ENCODE measurements at places on chromosomes 3 and 15.

- DNase-seq: no peak
Measured at GRCh38 chr3:15976524-15976923, 178.7 kb upstream of the ANKRD28 start.

- no peak for DNase-seq
Measured at GRCh38 chr3:133209871-133210550, 171.8 kb downstream of the TMEM108 start.

DNA sequence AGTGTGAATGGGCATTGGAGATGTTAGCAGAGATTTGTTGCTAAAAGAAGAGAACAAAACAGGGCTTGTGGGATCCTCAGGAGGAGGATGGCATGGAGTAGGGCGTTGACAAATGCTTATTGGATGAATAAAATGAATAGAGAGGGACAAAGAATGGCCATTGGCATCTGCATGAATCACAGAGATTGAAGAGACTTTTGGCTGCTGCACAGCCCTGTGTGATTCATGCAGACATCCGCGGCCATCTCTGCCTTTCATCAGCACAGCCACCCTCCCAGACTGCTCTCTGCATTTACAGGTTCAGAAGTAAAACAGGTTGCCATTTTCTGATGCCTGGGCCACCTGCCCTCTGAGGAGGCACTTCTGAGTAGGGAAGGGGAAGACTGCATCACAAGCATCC is 397.9 kb downstream of the EPHB1 start:
- DNase-seq: no peak

DNA sequence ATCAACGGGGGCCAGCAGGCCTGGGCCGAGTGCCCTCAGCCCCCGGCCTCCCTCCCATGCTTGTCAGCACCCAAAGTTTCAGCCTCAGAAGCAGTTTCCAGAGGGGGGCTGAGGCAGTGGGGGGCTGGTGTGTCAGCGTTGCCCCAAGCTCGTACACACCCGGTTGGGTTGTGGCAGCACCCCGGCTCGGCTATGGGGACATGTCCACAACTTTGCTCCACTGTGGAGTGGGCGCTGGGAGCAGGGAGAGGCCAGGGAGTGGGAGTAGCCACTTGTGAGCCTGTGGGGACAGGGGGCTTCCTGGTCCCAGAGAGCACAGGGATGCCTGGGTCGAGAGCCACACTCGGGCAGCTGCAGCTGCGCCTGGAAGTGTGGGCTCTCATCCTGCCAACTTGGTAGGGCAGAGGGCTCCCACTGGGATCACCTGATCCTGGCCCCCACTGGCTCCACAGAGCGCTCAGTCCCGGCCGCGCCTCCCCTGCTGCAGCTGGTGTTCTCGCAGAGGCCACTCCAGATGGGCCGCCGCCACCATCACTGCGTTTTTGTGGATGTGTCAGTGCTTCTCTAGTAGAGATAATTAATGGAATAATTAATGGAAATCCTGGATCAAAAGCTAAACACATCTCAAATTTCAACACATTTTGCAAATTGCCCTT is 75.1 kb downstream of the NR1D2 start:
- no peak for DNase-seq

DNA sequence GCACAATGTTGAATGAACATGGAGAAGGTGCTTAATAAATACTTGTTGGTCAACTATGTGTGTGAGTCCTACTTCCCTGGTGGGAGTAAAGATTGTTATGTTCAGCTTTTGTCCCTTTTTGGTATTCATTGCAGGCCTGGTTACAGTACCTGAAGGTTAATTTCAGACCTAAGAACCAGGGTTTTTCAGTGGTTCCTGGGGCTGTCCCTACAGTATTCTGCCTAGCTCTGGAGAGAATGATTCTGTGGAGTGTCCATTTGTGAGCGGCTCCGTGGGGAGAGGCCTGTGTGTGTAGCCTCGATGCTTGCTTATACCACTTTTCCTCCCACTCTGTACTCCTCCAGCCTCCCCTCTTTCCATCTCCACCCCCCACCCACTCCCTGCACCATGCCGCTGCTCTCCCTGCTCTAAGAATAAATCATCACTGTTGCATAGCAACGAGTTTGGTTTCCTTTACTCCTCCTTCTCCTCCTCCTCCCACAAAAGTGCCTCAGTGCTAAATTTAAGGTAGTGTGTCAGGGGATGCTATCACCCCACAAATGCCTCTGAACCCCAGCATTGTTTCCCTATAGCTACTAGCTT is 150.6 kb upstream of the ROPN1 start:
- no peak for DNase-seq

- no peak for DNase-seq
Measured at GRCh38 chr3:33364531-33365128, 75.6 kb downstream of the UBP1 start.

DNA sequence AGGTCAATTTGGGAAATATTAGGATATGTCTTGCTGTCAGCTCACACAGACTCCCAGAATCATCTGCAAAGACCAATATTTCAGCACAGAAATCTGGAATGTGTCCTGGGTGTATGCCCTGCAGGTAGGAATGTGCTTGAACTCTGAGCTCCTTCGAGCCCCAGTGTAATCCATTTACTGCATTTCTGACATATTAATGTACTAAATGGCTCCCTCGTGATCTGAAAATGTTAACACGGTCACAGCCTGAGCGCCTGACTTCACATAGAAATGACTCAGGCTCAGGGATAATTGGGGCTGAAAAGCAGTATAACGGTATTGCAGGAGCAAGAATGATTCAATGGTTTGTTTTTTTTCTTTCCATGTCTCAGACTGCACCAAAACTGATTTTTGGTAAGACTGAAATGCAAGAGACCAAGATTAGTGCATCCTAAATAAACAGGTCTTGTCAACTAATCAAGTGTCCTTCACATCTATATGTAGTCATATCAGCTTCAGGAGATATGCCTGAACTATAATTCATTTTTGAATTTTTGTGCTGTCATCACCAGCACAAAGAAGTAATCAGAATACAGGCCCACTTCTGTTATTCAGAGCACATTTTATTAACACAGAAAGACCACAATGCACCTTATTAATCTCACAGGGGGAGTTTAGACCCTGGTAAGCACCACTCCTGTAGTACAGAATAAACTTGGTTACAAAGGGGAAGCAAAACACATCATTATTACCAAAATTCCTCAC is 49.8 kb downstream of the DCLK3 start:
- no peak for DNase-seq

GRCh38 chr3:120449701-120450599 is 842 bp downstream of the FSTL1 start:
- DNase-seq: no peak

DNA sequence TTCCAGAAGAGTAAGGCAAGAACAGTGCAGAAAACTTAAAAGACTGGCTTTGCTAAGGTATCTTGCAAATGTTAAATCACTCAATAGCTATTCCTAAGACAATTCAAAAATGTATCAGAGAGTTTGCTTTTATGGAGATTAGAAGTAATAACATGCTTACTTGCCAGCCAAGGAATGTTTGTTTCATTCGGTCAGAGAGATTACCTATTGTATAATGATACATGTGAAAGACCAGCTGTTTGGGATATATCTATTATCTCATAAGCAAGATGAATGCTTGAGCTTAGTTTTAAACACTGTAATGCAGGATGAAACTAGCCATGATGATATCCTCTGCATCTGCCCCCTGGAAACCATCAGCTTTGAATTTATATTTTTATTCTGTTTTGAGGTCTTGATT is 70.7 kb downstream of the MAP2K5 start:
- no peak for DNase-seq

DNA sequence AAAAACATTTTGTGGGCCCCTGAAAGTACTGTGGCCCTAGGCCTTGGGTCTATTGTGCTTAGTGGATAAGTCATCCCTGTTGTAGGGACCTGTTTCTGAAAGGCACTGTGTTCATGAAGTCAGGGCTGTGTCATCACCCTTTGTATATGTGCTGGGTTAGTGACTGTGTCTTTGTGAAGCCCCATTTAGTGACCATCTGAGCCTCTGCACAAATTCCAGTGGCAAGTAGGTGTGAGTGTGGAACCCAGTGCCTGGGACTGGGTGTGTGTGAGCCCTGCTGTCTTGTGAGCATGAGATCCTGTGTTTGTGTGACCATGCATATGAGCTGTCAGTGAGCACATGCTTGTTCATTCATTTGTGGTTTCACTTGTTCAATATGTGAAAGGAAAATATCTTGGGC is 1.2 kb upstream of the HYAL1 start:
- DNase-seq: no peak

- DNase-seq: no peak
Measured at GRCh38 chr3:78749056-78749455, 1018.7 kb downstream of the ROBO1 start.

DNA sequence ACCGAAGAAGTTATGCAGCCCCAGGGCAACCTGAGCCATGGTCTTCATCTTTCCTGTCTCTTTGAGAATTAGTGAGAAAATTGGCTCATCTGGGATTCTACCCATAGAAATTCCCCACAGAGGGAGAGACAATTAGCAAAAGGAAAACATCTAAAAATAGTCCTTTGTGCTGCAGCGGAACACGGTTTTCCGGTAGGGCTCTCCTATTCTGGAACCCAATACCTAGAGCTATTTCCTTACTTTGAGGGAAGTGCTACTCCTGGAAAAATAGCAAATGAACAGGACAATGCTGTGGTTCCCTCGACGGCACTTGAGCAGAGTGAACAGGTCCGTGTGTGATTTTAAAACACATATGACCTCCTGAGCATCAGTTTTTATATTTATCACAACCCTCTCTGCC is 210.5 kb downstream of the FGF12 start:
- no peak for DNase-seq

DNA sequence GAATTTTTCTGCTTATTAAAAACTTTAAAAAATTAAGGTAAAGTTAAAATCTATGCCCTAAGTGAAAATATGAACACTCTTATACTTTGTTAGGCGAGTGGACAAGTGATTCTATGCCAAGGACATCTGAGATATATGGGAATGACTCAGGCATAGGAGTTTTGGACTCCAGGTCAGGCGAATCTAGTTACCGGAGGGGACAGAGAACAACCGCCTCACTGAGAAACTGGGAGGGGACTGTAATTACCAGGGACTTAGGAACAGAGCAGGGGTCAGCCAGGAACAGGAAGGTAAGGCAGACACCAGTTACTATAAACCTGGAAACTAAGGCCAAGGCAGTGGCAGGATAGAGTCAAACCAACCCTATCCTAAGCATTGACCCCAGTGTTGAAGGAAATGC is 16.8 kb upstream of the ATP1B3 start:
- DNase-seq: no peak

DNA sequence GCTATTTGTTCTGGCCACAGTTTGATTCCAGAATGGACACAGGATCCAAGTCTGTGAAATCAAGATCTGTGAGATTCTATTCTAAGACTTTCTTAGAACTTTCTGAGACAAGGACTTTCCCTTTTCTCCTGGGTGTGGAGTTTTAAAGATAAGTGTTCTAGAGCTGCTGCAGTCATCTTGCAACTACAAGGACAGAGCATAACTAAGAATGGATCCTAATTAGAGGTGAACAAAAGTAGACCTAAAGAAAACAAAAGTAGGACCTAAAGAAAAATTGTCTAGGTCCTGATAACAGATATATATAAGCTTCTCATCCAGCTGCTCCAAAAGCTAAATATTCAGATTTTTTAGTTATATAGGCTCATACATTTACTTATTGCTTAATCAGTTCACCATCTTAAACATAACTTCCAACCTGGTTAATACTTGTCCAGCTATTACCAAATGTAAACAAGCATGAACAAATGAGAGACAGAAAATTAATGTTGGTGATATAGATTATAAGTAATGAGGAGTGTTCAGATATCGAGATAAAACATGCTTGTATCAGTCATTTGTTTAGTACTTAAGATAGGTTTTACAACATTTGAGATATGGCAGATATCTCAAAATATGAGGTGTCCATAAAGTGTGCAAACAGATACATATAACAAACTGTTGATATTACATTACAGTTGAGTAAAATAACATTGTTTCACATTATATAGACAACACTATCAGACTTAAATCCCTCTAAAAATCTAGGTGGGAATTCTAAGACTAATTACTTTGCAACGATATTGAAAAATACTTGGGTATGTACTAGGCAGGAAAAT is 75.1 kb downstream of the CD200 start:
- no peak for DNase-seq

GRCh38 chr15:34804776-34805175 is 9.4 kb upstream of the ACTC1 start:
- no peak for DNase-seq

DNA sequence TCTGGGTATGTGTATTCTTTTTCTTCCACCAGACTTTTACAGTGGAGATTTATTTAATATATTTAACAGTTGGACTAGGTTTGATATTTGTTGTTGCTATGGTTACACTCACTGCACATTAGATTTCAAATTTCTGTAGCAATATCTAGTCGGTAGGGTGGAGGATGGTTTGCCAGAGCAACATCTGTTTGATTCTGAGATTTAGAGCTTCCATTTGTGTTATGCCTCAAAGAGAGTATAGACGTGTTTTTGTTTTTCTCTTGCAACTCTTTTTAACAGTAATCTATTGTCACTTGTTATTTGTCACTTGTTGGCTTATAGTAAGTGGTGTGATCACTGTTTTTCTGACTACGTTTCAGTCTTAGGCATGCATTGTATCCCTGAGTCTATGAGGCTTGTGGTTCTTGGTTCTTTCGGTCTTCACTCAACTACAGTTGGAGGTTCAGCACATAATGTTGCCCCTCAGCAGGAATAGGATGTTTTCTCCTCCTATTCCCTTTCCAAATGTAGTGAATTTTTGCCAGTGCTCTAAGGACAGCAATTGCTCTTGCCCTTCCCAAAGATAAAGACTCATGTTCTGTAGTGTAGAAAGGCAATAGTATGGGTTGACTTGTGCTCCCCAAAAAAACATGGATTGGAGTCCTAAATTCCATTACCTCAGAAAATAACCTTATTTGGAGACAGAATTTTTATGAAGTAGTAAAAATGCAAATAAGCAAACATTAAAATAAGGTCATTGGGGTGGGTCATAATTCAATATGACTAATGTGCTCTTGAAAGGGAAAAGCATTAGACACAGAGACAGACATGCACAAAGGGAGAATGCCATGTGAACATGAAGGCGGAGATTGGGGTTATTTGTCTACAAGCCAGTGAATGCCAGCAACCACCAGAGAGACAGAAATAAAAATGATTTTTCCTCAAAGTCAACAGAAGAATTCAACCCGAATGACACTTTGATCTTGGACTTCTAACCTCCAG is 692.1 kb downstream of the DIPK2A start:
- no peak for DNase-seq

- no peak for DNase-seq
Measured at GRCh38 chr3:179591313-179591712, 13.1 kb downstream of the MRPL47 start.

DNA sequence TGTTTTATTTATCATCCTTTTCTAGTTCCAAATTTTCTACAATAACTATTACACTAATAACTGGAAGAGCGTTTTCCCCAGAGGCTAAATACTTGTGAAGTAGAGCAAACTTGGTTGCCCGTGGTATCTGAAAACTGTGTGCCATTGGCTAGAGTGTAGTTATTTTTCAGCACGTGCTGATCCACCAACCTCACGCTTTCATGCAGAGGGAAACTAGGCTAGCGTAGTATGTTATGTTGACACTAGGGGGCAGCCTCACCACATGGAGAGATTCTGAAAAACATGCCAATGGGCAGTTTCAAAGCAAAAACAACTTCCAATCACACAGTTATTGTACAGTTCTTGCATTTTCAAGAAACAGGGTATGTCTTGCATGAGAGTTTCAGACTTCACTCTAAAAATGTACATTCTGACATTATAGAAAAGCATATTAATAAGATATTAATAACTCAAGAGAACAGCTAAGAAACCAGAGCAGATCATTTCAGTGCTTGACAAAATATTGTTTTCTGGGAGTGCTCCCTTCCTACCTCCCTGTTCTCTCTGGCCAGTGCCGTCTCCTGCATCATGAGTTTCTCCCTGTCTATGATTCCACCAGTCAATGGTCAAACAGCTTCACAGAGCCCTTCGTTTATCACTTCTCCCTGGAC is 39.7 kb downstream of the SPATA12 start:
- peak; percentile 47 for DNase-seq

GRCh38 chr3:156460206-156460611 is 94.7 kb downstream of the SSR3 start:
- no peak for DNase-seq

Measured in hematopoietic multipotent progenitor cell treated with erythropoietin and hydrocortisone succinate and interleukin-3 and kit ligand, for 17 days (in vitro differentiated cells).